Activated B cell treated with CpG ODN at 0.5 μM for 24 hours (primary cell): ENCODE measurements at places on chromosomes 3 and 15. TPM values are rescaled to one million over a fixed set of nuclear protein-coding genes. Genes with fewer than 3 reads are reported as not detected.

Gene CTXND1
- total RNA-seq, result not detected in 2 replicates

Gene CPLX3
- 0.20 and 0.22 TPM in 2 replicates for total RNA-seq

Gene KBTBD12
- total RNA-seq, result 0.16 and 0.20 TPM in 2 replicates

Gene CATSPER2
- 12.9 and 13.8 TPM in 2 replicates for total RNA-seq

Gene ADAMTS9
- not detected in 2 replicates for total RNA-seq

Gene CCR9
- 0.44 and 0.84 TPM in 2 replicates for total RNA-seq

Gene LNP1
- total RNA-seq, result 1.7 and 2.4 TPM in 2 replicates

Gene POC1A
- total RNA-seq, result 2.3 and 2.4 TPM in 2 replicates

DNA sequence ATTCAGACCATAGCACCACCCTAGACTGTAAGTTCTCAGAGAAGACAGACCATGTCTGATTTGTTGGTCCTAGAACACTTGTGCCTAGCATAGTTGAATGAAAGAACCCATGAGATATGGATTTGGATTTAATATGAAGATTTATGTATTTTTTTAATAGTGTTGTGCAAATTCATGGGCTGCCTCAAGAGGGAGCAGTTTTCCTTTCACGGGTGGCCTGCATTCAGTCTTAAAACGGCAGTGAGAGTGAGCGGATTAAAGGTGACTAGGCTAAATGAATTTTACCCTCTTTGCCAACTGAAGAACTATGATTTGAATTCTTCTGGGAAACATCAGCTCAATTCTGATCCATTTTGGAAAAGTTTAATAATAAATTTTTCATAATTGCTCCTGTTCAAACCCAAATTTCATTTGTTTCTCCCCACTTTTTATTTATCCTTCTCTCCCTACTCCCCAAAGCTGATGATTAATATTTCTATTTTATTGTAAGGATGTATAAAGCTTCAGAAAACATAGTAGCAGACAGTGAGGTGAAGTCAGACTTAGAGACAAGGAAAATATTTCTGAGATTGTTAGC, 67.3 kb downstream of the MORC1 start:
- no peak for DNase-seq

GRCh38 chr15:96028620-96029019, 301.9 kb upstream of the NR2F2 start:
- DNase-seq, result no peak

DNA sequence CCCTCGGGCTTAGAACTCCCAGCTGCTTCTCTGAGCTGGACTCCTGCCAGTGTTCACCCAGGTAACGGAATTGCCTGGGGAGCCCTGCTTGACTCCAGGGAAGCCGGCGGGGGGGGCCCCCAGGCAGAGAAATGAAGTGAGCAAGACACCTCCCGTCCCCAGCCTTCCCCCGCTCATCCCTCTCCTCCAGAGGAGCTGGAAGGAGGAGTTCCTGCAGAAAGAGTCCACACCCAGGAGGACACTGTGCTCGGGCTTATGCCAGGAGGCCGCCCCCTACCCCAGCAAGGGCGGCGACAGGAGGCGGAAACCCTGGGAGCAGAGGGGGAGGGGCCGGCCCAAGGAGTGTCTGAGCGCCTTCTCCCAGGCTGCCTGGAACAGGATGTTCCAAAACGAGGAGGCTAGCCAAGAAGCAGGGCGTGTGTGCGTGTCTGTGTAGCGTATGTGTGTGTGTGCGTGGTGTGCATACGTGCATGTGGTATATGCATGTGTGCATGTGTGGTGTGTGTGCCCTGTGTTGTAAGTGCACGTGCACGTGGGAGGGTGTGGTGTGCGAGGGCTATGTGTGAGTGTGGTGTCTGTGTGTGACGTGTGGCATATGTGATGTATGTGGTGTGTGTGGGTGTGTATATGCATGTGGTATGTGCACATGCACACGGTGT, 511.3 kb downstream of the SHQ1 start:
- DNase-seq, result no peak

- peak; percentile 55 for DNase-seq
Measured at GRCh38 chr15:45187894-45188830, at the start of gene SHF. SHF (minus strand) TSS chr15:45187966; CDS start chr15:45187951, 15 bp downstream.

- no peak for DNase-seq
Measured at GRCh38 chr15:77516076-77516475, 95.4 kb downstream of the HMG20A start.

GRCh38 chr3:180252683-180253082, 215.9 kb upstream of the PEX5L start:
- DNase-seq, result no peak

GRCh38 chr3:175274474-175275218, 415.5 kb downstream of the NAALADL2 start:
- no peak for DNase-seq

GRCh38 chr3:187069857-187070516, 69.3 kb downstream of the RPL39L start:
- DNase-seq, result no peak

DNA sequence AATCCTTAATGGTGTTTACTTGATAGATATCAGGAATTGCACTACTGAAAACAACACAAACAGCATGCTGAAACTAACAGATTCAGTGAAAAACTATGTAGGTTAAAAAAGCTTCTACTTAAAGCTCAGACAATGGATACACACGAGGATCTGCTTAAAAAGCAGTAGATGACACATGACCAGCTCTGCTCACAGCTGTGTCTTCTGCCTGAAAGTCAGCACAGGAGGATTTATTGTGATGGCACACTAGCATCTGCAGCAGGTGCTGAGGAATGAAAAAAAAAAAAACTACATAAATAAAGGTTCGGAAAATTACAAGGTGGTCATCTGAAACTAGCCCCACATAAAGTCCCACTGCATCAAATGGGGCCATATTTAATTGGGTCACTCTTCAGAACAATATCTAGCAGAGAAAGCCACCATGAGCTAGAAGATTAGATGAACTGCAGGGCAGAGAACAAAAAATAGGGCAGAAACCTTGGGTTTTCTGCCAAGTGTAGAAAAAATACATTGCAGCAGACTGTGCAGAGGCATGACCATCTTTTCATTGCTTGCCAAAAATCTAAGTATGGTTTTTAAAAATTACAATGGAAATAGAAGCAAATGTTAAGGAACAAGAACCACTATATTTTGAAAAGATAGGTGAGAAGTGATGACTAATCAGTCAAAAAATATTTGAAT, 13.2 kb upstream of the GOLM2 start:
- DNase-seq, result no peak

- no peak for DNase-seq
Measured at GRCh38 chr3:100004931-100005330, 109.4 kb downstream of the FILIP1L start.

GRCh38 chr3:19331931-19332330, 183.6 kb downstream of the KCNH8 start:
- DNase-seq, result no peak
